ENCODE measurements at places on chromosomes 11 and 22.
A peak's percentile ranks its signal among the peaks of the same experiment; 100 is the strongest.

GRCh38 chr11:1297011-1297575, 12.3 kb downstream of the TOLLIP start:
- DNase-seq = no peak

DNA sequence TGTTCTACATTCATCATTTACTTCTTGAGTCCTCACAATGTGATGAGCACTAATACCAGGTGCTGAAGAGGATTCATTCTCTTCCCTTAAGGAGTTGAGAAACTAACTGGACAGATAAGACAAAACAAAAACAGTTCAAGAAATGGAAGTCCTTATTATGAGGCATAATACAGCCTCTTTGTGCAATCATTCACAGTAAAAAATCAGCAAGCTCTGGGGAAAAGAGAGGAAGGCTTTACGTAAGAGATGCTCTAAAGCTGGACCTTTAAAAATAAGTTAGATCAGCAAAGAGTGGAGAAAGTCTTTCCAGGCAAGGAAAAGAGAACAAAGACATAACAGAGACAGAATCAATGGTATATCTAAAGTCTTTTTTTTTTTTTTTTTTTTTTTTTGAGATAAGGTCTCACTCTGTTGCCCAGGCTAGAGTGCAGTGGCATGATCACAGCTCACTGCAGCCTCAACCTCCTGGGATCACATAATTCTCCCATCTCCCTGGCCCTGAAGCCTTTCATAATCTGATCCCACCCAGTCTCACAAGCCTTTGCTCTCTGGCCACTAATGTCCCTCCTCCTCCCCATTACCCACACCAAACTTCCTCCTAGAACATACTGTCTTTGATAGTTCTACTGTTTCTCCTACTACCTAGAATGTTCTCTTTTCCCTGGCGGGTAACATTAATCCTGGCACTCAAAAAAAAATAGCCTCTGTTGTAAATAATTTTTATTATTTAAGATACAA, 40.9 kb downstream of the MRTFA start:
- DNase-seq = no peak

DNA sequence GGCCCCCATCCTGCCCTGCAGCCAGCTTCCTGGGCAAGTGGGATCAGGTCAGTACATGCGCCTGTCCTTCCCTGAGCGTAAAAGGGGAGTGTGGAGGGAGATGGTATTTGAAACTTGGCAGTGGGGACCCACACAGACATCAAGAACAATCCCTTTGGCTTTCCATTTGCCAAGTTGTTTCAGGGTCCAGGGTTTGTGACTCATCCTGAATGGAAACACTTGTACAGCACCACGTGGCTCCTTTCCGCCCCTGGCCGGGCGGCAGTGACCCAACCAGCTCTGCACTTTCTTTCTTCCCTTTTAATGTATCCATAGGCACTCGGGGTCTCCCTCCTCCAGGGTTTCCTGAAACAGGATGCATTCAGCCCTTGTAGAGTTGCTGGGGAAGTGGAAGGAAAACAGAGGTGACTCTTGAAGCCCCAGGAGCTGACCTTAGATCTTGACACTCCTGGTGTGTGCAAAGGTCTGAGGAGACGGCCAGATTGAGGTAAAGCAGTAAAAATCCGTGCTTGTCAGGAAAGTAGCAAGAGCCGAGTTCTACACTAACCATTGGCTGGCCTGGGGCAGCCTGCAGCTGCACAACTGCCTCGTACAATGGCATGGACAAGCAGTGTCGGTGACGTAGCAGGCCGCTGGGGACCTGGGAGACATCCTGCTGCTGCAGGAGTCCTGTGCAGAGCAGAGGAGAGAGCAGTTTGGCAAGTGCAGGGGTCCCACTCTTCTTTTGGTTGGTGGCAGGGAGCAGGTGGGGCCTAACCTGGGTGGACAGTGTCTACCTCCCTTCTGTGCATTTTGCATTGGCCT, 189.8 kb downstream of the SNX19 start:
- no peak for DNase-seq

GRCh38 chr11:123624974-123625373, 29.4 kb downstream of the SCN3B start:
- no peak for DNase-seq

- DNase-seq = no peak
Measured at GRCh38 chr11:102196816-102197215, 86.6 kb downstream of the YAP1 start.

- no peak for DNase-seq
Measured at GRCh38 chr22:50310031-50310722, 2.7 kb upstream of the PLXNB2 start.

DNA sequence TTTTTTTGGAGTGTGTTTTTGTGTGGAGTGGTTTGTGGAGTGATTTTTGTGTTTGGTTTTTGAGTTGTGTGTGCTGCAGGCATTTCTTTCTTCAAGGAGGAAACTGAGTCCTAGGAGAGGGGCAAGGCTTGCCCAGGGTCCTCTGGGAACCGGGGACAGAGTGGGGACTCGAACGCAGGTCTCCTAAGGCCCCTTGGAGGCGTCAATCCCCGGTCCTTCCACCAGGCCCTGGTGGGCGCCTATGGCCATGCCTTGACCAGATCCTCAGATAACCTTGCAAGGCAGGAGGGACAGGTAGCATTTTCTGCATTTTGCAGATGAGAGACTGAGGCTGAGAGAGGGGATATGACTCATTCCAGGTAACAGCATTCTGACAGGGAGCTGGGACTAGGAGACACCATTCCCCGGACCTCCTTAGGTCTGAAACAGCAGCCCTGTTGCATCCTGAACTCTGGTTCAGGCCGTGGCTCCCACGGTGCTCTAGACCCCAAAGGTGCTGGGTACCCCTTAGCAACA, 39.1 kb downstream of the MYO7A start:
- DNase-seq = no peak

DNA sequence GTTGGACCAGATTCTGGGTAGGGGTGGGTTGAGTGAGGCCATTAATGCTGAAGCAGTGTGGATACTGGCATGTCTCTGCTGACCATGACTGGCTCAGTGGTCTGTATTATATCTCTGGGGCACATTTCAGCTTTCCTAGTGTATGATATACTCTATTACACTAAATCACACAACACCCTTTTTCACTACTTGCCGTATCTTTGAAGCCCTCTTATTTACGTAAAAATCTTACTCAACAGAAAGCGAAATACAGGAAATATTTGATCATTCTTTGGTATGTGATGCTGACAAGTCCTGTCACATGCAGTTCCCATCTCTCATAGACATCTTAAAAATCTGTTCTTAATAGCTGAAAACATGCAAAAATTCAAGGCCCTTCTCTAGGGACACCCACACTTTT, 40.3 kb downstream of the OR5B17 start:
- DNase-seq = no peak

- DNase-seq = no peak
Measured at GRCh38 chr11:2774173-2775082, 74.6 kb upstream of the KCNQ1OT1 start.

GRCh38 chr11:72103754-72104167, 664 bp upstream of the LAMTOR1 start:
- no peak for DNase-seq

DNA sequence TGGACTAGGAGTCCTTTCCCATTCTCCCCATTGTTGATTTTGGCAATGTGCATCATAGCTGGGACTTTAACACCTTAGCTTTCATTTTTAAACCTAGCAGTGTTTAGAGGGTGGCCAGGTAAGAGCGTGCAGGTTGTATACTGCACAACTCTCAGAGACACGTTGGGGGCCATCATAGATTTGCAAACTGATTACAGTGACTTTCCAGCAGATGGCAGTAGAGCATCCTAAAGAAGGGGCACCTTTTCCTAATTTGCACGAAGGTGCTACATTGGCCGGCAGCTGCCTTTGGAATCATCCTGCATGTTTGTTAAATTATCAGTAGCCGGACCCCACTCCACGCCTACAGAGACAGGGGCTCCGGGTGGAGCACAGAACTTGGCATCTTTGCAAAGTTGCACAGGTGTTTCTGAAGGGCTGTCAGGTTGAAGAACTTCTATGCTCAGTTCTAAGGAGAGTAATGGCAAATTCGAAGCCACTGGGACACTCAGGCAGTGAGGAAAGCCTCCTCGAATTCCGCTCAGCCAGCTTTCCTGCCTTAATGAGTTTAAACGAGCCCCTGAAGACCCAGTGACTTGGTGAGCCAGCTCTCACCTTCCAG, 7.7 kb downstream of the LHFPL7 start:
- DNase-seq = peak; percentile 59

DNA sequence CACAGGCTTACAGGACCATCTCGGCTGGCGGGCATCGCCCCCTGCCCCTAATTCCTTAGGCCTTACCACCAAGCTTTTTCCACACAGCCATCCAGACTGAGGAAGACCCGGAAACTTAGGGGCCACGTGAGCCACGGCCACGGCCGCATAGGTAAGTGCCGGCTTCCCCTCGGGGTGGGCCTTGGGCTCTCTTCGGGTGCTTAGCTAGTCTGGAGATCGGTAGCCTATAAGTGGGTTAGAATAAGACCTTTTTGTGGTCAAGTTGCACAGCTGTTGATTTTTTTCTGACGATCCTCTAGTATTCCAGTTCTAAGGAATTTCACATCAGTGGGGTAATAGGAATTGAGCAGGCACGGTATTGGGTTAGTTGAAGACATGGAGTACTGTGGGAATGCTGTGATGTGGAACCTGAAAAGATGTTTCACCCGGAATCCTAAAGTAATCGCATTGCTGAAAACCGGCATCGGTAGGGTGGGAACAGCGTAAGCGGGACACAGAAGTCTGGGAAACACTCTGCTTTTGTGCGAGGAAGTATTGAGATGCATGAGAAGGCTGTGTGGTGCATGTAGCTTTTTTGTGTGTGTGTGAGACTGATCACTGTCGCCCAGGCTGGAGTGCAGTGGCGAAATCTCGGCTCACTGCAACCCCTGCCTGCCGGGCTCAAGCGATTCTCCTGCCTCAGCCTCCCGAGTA, 669 bp downstream of the RPL27A start:
- no peak for DNase-seq

DNA sequence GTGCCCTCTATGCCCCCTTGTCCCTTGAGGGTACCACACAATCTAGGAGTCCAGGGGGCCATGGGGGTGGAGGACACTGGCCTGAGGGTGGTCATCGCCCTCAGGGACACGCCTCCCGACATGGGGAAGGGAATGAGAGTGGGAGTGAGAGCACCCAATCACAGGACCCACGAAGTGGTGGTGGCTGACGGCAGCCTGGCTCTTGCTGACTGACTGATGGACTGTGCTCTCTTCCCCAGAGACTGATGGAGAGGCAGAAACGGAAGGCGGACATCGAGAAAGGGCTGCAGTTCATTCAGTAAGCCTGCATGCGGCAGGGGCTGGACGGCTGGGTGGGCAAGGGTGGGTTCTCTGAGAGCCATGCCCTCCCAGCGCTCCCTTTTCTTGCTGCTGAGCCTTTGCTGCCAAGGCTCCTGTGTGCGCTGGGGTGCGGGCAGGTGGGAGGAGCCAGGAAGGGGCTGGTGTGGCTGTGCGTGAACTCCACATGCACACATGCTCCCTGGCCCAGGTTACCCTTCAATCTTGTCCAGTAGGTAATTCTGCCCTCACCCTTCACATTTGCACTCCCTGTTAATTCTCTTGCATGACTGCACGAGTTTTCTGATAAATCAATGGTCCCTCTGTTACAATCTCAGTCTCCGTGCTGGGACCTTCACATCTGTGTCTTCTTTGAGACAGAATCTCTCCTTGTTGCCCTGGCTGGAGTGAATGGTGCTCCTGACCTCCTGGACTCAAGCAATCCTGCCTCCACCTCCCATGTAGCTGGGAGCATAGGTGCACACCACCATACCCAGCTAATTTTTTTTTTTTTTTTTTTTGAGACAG, 19.3 kb downstream of the ZC3H7B start:
- no peak for DNase-seq

- DNase-seq = no peak
Measured at GRCh38 chr22:45684169-45684568, 12.5 kb downstream of the ATXN10 start.

- DNase-seq = no peak
Measured at GRCh38 chr11:33437529-33437928, 180.3 kb downstream of the HIPK3 start.

- peak; percentile 86 for DNase-seq
Measured at GRCh38 chr11:69296890-69297786, 3.2 kb downstream of the MYEOV start.

- no peak for DNase-seq
Measured at GRCh38 chr11:15627560-15627959, 512.8 kb downstream of the INSC start.

DNA sequence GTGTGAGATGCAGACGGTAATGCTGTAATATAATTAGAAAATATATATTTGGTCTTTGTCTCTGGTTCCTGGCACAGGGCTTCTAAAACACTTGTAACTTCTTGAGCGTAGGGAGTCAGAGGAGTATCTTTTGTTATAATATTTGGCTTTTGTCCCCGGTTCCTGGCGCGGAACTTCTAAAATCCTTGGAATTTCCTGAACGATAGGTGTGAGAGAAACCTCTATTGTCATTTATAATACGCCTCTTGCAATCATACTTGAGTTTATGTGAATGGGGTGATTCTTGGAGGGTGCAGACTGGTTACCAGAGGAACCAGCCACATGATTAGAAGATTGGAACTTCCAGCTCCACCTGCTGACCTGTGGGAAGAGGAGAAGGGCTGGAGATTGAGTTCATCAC, 54.1 kb upstream of the ZBED5 start:
- no peak for DNase-seq

- no peak for DNase-seq
Measured at GRCh38 chr11:74354036-74354435, 42.6 kb upstream of the P4HA3 start.

- DNase-seq = no peak
Measured at GRCh38 chr11:5809905-5810795, 1.4 kb downstream of the OR52N2 start.

DNA sequence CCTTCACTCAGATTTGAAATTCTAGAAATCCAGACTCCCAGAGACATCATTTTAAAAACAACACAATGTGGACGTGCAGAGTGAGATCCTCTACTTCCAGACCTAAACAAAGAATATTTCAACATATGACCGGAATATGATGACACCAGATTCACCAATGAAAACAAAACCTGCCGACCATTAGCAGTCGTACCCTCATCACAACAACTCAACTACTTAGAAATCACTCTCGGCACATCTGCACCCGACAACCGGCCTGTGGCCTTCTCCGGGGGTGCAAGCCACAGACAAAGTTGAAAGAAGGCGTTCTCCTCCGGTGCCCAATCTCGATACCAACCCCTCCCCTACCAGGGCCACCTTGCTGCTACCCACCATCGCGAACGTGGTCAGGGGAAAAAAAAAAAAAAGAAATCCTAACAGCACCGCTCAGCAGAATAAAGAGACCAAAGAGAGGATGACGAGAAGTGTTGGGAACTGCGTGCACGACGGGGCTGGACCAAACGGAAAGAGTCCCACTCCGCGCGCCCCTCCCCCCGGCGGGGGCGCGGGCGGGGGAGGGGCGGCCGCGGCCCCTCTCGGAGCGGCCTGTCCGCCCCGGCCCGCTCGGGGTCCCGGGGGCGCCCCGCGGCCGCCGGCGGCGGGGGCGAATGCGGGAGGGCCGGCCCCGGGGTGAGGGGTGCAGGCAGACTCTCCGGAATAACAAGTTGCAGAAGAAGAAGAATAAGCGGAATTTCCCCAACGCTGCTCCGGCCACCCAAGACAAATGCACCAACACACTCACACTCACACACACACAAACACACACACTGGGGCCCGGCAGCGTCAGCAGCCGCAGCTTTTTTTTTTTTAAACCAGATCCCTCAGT, 1.7 kb downstream of the PHF21A start:
- DNase-seq = peak; percentile 78

GRCh38 chr11:118910309-118911112, 15.2 kb downstream of the BCL9L start:
- peak; percentile 75 for DNase-seq

- DNase-seq = no peak
Measured at GRCh38 chr11:100863080-100863581, 176.0 kb downstream of the ARHGAP42 start.

GRCh38 chr11:114260077-114260476, 36.1 kb upstream of the NNMT start:
- no peak for DNase-seq

- peak; percentile 23 for DNase-seq
Measured at GRCh38 chr22:21865041-21865440, 2.4 kb downstream of the MAPK1 start.
